ENCODE measurements at places on chromosomes 16 and 17.

- DNase-seq = no peak
Measured at GRCh38 chr16:29645694-29646187, 17.3 kb upstream of the SPN start.

DNA sequence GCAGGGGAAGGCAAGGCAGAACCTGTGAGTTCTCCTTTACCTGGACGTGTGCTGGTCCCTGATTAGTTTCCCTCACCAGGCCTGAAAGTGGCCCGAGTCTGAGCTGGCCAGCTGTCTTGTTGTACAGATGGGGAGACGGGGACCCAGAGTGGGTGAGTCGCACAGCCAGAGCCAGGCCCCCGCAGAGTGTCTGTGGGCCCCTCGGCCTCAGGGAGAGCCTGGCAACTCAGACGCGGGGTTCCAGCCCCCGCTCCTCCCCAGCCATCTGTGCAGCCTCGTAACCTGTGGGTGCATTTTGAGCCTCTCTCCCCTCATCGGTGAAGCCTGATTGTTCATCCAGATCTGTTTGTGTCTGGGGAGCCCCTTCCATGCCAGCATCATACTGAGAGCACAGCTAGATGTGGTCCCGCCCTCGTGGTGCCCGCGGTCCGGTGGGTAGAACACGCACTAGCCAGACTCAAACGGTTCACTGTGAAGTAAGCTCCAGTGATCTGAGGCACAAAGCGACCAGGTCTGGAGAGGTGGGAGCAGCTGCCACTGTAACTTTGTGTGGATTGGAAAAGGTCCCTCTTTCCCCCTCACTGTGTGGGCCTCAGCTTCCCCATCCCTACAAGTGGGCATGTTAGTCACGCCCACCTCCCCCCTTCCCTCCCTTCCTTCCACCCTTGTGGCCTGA is 6.0 kb upstream of the NDRG4 start:
- no peak for DNase-seq

DNA sequence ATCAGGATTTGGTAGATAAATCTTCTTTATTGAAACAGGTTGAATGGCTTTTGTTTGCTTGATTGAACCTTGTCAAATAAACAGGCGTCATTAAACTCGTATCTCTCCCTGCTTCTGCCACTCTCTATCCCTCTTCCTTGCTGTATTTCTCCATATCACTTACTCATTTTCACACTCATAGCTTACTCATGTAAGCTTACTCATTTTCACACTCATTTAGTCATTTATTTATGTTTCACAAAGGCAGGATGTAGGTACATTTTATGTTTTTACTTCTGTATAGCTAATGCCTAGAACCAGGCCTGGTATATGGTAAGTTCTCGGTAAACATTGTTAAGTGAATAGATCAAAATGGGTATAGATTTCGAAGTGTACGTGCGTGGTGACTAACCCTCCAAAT is 450.0 kb downstream of the PMP22 start:
- DNase-seq = no peak

- no peak for DNase-seq
Measured at GRCh38 chr17:1683459-1683858, 1.2 kb downstream of the PRPF8 start.

- no peak for DNase-seq
Measured at GRCh38 chr16:12499032-12499745, 304.5 kb downstream of the CPPED1 start.

Measured in bone marrow (tissue), 2 donors.